ENCODE measurements at places on chromosomes 4 and X.

DNA sequence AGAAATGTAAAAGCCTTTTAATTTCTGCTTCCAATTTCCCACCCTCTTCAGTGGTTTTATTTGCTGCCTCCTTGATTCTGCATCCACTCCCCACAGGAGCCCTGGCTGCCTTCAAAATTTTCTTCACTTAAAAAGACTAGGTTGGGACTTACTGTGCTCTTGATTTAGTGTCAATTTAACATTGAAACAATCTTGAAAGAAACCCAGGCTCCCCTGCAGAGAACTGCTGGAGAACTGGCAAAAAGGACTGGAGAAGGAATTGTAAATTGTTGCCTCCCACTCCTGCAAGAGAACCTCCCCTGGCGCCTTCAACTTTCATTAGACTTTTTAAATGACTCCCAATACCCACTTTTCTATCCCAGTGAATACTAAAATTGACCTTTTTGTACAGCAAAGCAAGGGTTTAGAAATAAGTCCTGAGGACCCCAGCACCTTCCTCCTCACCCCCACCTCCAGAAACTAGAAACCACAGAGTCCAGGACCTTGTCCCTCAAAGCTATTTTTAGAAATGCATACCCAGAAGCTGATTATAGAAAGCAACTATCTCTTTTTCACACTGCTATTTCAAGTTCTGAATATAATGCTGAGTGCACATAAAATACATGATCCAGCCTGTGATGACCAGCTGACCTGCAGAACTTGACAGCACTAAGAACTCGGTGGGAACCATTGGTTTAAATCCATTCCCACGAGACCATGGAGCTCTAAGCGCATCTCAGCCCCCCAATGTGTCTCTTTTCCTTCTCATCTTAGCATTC lies 155.5 kb downstream of the INPP4B start:
- no peak for DNase-seq

DNA sequence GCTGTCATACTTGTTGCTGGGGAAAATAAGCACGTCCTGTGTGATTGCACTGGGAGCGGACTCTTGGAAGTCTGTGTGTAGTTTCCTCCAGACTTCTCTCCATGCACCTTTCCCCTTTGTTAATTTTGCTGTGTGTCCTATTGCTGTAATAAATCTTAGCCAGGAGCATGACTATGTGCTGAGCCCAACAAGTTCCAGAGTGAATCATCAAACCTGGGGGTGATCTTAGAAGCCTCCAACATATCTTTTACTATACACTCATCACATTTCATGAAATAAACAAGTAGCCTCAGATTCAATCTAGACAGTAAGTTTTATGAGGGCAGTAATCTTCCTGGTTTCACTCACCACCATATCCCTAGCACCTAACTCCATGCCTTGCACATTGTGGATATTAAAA lies 43.3 kb upstream of the FGF13 start:
- no peak for DNase-seq

GRCh38 chr4:20391198-20391597 lies 139.5 kb downstream of the SLIT2 start:
- no peak for DNase-seq

GRCh38 chrX:67604979-67605703 lies 61.3 kb downstream of the AR start:
- no peak for DNase-seq

GRCh38 chr4:48134081-48134480 lies at the start of gene TXK:
TSS of gene TXK (minus strand) at chr4:48134250. CDS start at chr4:48134170, 80 bp downstream.
- DNase-seq = no peak

GRCh38 chr4:108219998-108220397 lies 51.3 kb upstream of the LEF1 start:
- DNase-seq = no peak

DNA sequence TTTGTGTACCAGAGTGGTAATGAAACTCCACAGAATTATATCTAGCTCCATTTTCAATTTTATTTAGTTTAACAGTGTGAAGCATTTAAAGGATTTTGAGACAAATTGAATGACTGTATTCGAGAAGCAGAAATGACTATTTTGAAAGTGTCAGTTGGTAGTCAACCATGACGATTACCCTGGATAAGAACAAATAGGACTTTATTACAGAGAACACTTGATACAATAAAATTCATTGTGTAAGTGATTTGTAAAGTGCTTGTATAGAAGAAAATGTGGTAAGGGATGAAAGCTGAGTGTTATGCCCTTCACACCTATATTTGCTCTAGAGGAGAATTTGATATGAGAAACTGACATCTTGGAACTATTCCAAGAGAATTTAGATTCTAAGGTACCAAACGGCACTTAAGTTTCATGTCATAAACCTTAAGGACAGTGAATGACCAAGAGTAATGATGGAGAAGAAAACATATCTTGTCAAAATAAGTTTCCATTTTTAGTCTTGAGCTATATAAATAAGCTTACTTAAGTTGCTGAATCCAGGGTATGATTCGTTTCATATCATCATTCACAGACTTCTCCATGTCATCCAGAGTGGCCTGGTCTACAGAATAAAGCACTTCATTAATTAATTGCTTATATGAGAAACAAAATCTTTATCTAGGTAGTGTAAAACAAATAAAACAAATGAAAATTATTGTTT lies 34.6 kb downstream of the MED14 start:
- DNase-seq = no peak

DNA sequence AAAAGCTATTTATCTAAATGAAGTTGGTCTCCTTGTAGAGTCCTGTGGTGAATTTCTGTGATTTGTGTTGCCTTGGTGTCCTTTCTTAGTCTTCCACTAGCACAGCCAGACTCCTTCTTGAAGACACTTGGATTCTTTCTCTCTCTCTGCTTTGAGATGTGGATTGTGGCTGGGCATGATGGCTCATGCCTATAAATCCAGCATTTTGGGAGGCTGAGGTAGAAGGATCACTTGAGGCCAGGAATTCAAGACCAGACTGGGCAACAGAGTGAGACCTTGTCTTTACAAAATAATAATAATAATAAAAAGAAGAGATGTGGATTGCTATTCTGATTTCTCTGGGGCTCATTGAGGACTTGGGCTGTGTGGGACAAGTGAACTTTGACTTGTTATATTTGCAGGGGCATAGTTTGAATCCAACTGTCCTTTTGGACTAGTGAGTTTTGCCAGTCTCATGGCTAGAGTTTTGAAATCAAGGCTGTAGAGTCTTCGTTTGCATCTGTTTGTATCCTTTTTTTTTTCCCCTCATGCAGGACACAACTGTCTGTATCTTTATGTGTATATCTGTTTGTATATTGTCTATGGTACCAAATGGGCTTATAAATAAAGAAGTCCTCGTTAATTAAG lies 11.1 kb upstream of the SMIM14 start:
- DNase-seq = no peak

DNA sequence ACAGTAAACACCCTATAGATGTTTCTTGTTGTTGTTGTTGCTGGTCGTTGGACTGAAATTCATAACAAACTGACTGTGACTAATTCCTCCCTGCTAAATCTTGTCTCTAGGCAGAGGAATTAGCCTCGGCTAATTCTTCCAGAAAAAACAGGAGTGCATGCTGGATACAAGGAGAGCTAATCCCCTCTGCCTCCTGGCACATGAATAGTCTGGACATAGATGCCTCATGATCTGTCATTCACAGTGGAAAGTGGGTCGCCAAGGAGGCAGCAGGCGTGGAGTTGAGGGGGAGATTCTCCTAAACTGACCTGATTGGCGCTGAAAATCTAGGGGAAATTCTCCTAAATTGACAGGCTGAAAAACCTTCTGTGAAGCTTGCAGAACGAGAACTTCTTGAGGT lies 220.1 kb downstream of the DCTD start:
- no peak for DNase-seq

GRCh38 chr4:15784959-15785634 lies 7.0 kb downstream of the CD38 start:
- DNase-seq = no peak

GRCh38 chr4:21826071-21826470 lies 122.5 kb downstream of the KCNIP4 start:
- DNase-seq = no peak

DNA sequence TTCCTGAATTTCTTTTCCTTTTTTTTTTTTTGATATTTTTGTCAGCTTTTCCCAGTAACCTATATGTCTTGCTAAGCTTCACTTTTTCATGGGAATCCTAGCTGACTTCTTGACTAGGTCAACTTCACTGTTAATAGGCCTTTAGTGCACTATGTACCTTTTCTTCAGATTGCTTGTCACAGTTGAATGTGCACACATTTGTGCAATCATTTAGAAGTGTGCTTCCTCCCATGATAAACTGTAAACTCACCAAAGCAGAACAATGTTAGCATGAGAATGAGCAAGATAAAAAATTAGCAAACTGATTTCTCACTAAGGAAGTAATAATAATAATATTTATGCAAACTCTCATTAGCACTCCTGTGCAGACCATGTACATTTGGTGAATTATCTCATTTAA lies 173.2 kb downstream of the PABPC4L start:
- no peak for DNase-seq

- no peak for DNase-seq
Measured at GRCh38 chr4:40990236-40990898, 224.0 kb downstream of the APBB2 start.
